ENCODE measurements at places on chromosomes 12 and 14. TPM values are rescaled to one million over a fixed set of nuclear protein-coding genes. Genes with fewer than 3 reads are reported as not detected.

The OAS2 gene
- not detected for total RNA-seq

The PROX2 gene
- not detected for total RNA-seq

The DACT1 gene
- 4.6 TPM for total RNA-seq

The TTC8 gene
- total RNA-seq: 10.3 TPM

- no peak for DNase-seq
- peaks cover 19% of the 10 kb centered on the region for H3K36me3 ChIP-seq
- no peak overlapping the region for H3K27ac ChIP-seq
Measured at GRCh38 chr12:104183443-104183842, 32.1 kb upstream of the TXNRD1 start.

DNA sequence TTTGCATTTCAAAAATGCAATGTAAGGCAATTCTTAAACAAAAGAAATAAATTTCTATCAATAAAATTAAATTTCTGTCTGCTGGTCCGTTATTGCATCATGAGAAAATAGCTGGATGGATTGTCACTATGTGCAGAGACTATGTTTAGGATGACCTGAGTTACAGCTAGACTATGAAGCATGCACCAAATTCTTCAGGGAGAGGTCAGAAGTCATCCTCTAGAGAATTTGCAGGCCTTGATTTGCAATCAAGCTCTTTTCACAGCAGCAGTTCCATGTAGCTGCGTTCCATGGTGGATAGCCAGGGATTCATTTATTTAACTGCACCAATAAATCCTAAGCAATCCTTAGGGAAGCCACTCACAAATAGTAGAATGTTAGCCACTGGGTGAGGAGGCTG is 253.7 kb downstream of the MSRB3 start:
- H3K4me3 ChIP-seq: no peak overlapping the region
- no peak for DNase-seq
- H3K27ac ChIP-seq: no peak overlapping the region
- no peaks in the 10 kb centered on the region for H3K36me3 ChIP-seq
- peaks cover 2% of the 10 kb centered on the region for H3K4me1 ChIP-seq
- no peaks in the 10 kb centered on the region for H3K27me3 ChIP-seq

DNA sequence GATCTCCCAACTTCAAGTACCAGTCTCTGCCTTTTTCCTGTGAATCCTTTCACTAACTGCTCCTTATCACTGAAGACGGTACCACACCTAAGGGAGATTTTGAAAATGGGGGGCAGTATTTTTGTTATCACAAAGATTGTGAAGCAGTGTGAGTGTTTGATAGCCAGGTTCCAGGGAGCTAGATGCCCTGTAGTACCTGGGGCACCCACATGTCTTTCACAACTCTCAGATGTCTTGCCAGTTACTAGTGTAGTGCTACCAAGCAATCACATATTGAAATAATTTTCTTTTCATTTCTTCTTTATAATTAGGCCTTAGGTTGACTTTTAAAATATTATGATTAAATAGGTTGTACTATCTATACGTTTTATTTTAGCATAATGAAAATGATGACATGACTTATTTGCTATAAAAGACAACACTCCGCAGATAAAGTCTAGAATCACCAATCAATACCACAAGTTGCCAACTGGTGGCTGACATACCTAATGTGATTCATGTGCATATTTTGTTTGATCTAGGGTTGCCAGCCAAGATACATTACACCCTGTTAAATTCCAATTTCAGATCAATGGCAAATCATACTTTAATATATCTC is 215.9 kb downstream of the EXOC5 start:
- no peaks in the 10 kb centered on the region for H3K27me3 ChIP-seq
- no peak for DNase-seq
- H3K27ac ChIP-seq: no peak overlapping the region

DNA sequence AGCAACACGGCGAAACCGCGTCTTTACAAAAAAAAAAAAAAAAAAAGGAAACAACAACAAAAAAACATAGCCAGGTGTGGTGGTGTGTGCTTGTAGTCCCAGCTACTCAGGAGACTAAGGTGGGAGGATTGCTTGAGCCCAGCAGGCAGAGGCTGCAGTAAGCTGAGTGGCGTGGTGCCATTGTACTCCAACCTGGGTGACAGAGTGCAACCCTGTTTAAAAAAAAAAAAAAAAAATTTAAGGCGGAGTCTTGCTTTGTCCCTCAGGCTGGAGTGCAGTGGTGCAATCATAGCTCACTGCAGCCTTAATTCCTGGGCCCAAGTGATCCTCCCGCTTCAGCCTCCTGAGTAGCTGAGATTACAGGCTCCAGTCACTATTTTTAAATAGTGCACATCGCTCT is 18.2 kb upstream of the FIGNL2 start:
- H3K27me3 ChIP-seq: peaks cover 13% of the 10 kb centered on the region
- no peak overlapping the region for H3K4me3 ChIP-seq
- peaks cover 10% of the 10 kb centered on the region for H3K4me1 ChIP-seq
- H3K27ac ChIP-seq: no peak overlapping the region
- no peak for DNase-seq
- H3K36me3 ChIP-seq: no peaks in the 10 kb centered on the region

DNA sequence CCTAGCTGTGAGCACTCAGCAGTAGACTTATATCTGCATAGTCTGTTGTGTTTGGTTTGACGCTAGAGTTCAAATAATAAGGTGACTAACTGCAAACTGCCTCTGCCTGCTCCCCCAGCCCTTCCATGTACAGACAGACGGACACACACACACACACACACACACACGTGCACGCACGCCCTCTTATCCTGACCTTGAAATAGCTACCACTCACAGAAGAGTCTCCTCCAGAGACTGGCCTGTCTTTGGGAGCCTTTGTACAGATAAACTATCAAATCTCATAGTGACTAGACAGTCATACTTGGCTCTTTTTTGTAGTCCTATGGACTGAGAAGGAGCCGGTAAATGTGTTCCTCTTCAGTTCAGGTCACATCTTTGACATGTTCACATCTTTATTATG is 158.4 kb downstream of the FBXL14 start:
- H3K27ac ChIP-seq: no peak overlapping the region
- H3K4me3 ChIP-seq: no peak overlapping the region
- no peaks in the 10 kb centered on the region for H3K4me1 ChIP-seq
- H3K36me3 ChIP-seq: no peaks in the 10 kb centered on the region
- H3K27me3 ChIP-seq: no peaks in the 10 kb centered on the region

DNA sequence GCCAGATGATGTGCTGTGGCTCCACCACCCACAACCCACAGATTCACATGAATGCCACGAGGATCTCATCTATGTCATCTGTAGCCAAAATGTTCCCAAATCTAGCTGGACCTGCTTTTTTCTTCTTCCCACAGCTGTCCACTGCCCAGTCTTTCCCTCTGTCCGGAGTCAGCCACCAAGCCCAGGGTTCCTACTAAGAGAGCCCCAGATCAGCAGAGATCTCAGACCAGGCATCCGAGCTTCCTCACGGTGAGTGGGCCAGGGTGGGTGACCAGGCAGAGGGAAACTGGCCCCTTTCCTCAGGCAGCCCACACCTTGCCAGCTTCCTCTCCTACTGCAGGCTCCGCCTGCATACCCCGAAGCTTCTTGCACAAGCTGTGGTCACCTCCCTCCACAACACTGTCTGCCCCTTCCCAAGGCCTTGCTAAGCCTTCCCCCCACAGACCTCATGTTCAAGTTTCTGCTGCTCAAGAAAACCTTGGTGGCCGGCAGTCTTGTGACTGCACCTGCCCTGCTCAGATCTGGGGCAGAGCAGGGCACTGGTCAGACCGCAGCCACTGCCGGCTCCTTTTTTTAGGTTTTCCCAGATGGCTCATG is 81.4 kb downstream of the ACTN1 start:
- no peaks in the 10 kb centered on the region for H3K4me1 ChIP-seq
- DNase-seq: no peak
- H3K36me3 ChIP-seq: peaks cover 77% of the 10 kb centered on the region
- H3K4me3 ChIP-seq: no peak overlapping the region
- H3K27ac ChIP-seq: no peak overlapping the region
- no peaks in the 10 kb centered on the region for H3K27me3 ChIP-seq

DNA sequence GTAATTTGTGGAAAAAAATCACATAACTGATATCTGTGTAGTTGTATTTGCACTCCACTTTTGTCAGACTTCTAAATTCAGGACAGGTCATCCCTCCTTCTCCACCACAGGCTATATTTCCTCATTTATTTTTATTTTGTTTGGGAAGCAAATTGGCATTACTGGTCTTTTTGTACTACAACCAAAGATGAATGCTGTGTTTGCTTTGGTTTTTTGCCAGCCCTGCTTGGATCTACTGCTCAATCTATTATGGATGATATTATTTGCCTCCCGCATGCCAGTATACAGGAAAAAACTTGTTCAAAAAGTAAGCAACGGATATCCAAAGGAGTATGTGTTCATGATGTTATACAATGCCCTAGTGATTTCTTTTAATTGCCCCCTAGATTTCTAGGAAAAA is 948.8 kb downstream of the TRHDE start:
- H3K36me3 ChIP-seq: no peaks in the 10 kb centered on the region
- H3K27me3 ChIP-seq: no peaks in the 10 kb centered on the region
- DNase-seq: no peak
- no peaks in the 10 kb centered on the region for H3K4me1 ChIP-seq
- no peak overlapping the region for H3K27ac ChIP-seq
- H3K4me3 ChIP-seq: no peak overlapping the region

- no peaks in the 10 kb centered on the region for H3K27me3 ChIP-seq
- no peak overlapping the region for H3K4me3 ChIP-seq
Measured at GRCh38 chr14:77077040-77077439, 21.0 kb upstream of the CIPC start.

- no peak overlapping the region for H3K4me3 ChIP-seq
- no peak for DNase-seq
- peaks cover 12% of the 10 kb centered on the region for H3K36me3 ChIP-seq
- H3K27me3 ChIP-seq: no peaks in the 10 kb centered on the region
- H3K4me1 ChIP-seq: peaks cover 17% of the 10 kb centered on the region
- no peak overlapping the region for H3K27ac ChIP-seq
Measured at GRCh38 chr14:68945585-68946488, 33.3 kb downstream of the ACTN1 start.

- H3K4me3 ChIP-seq: no peak overlapping the region
- peaks cover 3% of the 10 kb centered on the region for H3K36me3 ChIP-seq
- DNase-seq: no peak
- no peaks in the 10 kb centered on the region for H3K4me1 ChIP-seq
Measured at GRCh38 chr12:105524961-105525360, 194.5 kb downstream of the C12orf75 start.

Measured in H9 (cell line).